ENCODE measurements at places on chromosomes 1 and 21.

- no peak for DNase-seq
These were observed 68.6 kb downstream of the NTMT2 start for GRCh38 chr1:170214117-170215032.

- DNase-seq, result no peak
These were observed 602.5 kb downstream of the PTPRU start for GRCh38 chr1:29838738-29839320.

DNA sequence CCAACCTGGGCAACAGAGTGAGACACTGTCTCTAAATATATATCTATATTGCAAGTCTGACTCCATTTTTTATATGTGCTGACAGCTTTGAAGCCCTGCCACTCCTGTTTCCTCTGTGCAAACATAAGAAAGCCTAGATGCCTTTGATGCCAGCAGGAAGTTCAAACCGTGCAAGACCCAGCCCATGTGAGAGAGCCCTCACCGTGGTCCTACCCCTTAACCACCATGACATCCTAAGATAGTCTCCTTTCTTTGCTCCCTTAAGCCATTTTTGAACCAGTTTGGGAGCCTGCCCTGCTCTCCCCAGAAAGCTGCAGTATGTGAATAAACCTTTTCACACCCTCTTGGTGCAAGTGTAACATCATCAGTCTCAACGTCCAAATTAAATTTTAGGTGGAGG lies 3.7 kb upstream of the DIPK1A start:
- peak; percentile 23 for DNase-seq

DNA sequence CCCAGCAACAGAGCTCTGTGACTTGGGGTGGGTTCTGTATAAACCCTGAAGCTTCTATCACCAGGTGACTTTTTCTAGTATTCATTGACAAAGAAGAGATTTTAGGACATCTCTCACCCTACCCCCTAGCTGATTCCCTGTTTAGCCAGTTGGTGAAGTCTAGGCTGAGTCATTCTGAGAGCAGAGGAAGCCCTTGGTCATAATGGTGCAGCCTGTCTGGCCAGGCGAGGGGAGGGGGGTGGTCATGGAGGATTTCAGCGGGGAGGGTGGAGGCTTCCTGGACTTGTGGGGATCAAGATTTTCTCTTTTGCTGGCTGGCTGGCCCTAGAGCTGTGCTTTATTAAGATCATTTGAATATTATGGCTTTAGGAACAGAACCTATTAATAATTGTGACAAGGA lies 262.6 kb downstream of the CAMTA1 start:
- no peak for DNase-seq

DNA sequence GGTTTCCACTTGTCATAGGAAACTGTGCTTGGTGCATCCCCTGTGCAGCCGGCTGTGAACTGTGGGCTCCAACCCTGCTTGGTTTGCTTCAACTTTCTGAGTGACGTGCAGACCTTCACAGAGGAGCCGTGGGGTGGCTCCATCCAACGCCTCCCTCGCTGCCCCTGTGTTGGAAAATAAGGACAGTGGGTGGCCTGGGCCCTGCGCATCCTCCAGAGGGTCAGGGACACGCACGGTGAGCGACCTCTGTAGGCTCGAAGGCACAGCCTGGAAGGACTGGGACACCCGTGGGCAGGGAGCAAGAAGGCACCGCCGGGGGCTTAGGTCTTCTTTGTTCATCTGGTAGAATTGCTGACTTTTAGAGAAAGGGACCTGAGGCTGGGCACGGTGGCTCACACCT lies 6.5 kb upstream of the FAAP20 start:
- DNase-seq, result no peak

- DNase-seq, result no peak
These were observed 56.9 kb downstream of the CLSTN1 start for GRCh38 chr1:9766759-9767442.

DNA sequence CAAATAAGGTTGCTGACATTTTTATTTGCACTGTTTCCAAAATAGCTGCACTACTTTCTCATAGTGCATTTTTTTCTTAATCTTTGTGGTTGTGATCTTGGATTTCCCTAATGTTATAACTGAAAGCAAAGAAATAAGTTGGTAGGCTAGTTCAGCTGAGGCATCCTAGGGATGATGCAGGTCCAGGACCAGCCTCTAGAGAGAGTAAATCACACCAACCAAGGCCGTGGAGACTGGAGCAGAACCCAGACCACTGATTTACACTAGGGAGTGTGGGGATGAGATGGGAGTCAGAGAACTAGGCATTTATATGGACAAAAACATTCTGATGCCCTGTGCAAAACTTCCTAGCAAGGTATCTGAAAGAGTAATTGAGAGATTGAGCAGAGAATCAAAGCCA lies 104.5 kb downstream of the URB2 start:
- no peak for DNase-seq

GRCh38 chr1:30639881-30640452 lies 83.4 kb downstream of the MATN1 start:
- DNase-seq, result no peak

GRCh38 chr1:87331365-87332241 lies 2.9 kb downstream of the LMO4 start:
- peak; percentile 49 for DNase-seq

DNA sequence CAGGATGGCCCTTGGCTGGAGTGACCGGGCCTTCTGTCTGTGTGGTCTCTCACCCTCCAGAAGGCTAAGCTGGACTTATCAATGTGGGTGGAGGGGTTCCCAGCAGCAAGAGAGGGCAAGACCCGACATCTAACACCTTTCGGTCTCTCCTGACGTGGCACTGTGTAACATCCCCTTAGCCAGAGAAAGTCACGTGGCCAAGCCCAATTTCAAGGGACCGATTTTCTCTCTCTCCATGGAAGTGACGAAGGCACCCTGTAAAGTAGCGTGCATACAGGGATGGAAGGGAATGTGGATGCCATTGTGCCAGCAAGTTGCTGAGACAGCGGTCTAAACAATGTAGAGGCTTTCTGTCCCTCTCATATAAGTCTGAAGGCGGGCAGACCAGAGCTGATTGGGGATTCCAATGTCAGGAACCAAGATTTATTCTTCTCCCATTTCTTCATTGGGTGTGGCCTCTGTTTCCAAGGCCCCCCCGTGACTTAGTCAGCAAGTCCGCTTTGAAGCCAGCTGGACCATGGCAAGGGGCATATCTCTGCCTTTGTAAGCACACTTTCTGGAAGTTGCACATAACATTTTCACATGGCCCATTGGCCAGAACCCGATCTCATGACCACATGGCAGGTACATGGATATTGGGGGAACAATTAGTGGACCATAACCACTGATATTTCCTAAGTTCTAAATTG lies 12.5 kb downstream of the MX1 start:
- no peak for DNase-seq

GRCh38 chr21:15515908-15516307 lies 213.9 kb upstream of the USP25 start:
- no peak for DNase-seq

DNA sequence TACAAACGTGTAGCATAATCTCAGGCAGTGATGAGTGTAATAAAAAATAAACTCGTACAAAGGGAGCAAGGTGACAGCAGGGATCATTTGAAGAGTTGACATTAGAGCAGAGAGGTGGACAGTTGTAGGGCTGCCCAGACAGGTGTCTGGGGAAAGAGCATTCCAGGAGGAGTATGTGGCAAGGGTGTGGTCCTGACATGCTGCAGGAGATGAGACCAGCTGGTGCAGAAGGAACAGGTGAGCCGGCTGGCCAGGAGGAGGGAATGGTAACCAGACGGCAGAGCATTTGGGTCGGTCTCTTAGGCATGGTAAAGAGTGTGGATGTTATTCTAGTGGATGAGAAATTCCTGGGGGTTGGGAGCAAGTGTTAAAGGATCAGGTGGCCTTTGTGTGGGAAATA lies 306.3 kb downstream of the LMX1A start:
- DNase-seq, result no peak

Measured in activated T-helper 1 cell treated with Interleukin-2 at 50 U/mL for 16 hours (primary cell).